ENCODE measurements at places on chromosomes 11 and 22.

- no peak for DNase-seq
These were observed 71.8 kb upstream of the ASPHD2 start for GRCh38 chr22:26357281-26357680.

- no peak for DNase-seq
These were observed 34.4 kb downstream of the C11orf96 start for GRCh38 chr11:43976863-43977262.

- DNase-seq = no peak
These were observed 28.7 kb downstream of the RPL3 start for GRCh38 chr22:39290724-39291161.

DNA sequence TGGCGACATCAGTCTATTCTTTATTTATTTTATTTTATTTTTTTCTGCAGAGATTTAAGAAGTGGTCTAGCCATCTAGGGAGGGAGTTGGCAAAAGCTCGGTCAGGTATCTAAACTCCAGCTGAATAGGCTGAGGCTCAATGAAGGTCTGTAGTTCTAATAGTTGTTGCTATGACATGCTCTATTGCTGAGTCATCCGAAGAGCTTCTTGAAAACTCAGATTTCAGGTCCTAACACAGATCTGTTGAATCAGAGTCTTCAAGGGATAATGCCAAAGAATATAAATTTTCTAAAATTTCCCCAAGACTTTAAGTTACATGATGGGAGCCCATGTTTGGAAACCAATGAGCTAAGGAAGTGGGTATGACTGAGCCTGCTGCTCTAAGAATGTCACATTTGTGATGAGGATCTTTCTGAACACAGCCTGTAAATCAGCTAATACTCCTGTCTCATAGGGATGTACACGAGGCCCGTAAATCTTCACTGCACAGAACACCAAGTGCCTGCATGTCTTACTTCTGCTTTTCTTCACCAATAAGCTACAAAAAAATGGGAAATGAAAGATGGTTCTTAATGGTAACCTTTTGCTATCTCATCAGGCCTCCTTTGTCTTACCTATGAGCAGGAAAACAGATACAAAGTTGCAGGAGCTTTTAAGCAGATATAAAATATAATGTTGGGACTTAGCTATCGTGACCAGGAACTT is 901.4 kb upstream of the API5 start:
- no peak for DNase-seq

DNA sequence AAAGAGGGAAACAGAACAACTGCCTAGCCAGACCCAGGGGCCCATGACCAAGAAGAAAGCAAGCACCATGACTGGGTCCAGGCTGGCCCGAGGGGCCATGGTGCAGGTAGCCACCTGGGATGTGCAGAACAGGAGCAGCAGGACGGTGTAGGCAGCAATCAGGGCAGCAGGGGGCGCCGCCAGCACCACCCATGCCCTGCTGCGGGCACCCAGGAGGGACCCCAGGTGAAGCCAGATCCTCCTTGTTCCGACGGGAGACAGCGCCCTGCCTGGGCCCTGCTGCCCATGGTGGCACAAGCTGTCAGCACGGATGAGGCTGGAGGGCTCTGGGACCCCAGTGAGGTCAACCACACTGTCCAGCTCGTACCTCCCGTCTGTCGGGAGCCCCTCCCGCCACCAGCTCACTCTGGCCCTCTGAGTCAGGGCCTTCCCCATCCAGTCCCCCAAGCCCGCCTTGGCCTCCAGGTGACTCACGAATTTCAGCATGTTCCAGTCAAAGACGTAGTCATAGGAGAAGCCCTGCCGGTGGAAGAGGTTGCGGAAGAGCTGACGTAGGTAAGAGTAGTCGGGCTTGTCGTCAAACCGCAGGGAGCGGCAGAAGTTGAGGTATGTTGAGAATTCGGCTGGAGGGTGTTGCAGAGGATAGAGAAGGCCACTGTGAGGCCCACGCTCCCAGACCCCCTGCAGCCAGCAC is 18.8 kb downstream of the CSNK1E start:
- DNase-seq = no peak

DNA sequence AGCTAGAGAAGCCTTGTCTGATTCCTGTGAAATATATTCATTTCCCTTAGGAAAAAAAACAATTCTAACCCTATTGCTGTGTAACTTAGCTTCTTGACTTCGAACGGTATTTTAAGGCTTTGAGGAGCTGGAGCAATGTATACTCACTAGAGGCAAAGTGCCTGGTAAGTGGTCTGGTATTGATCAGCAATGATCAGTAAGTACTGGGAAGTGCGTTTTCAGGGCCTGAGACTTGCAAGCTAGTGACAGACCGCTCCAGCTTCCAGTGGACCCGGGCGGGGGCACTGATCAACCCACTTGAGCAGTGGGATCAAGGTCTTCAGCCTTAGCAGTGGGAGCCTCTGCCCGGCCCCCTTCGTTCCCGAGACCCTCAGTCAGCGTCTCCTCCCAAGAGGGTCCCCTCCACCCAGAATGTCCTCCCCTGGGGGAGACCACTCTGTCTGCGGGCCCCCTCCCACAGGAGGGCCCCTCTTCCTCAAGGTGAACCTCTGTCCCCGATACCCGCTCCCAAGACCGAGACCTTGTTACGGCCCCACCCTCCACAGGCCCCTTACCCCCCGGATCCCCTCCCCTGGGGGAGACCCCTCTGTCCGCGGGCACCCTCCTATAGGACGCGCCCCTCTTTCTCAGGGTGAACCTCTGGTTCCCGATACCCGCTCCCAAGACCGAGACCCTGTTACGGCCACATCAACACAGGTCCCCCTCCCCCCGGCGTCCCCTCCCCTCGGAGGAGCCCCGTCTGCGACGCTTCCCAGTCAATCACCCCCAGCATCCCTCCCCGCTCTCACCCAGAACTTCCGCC is 452 bp upstream of the ATXN10 start:
- DNase-seq = no peak

DNA sequence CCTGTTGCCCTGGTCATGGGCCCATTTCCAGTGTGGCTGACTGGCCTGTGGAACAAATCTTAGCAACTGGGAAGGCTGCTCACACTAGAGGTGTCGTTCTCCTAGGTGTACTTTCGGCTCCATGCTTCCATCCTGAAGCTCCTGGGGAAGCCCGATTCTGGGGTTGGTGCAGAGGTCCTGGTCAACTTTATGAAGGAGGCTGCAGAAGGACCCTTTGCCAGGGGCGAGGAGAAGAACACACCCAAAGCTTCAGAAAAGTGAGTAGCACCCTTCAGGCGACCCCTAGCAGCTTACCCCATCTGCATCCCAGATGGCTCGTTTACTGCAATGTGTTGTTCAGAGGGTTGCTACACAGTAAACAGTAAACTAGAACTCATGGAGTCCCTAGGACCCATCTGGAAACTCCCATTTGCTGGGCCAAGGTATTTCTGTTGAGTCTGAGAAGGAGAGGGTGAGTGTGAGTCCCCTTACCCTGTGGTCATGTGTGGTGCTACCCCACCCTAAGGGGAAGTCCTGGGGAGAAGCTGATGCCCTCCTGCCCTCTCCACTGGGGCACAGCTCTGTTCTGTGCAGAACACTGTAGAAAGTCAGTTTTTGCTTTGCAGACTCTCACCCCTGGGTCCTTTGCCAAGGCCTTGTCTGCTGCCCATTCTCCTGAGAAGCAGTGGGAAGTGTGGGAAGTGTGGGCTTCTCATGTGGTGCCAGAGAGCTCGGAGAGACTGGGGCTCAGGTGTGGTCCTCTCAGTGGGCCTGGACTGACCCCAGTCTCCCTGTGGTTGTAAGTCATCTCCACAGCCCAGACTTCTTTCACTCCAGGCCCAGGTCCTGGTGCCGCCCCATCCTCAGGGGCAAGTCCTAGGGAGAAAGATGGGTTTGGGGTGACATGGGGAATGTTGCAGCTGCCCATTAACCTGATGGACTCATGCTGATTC is 85.0 kb downstream of the CABIN1 start:
- DNase-seq = no peak

DNA sequence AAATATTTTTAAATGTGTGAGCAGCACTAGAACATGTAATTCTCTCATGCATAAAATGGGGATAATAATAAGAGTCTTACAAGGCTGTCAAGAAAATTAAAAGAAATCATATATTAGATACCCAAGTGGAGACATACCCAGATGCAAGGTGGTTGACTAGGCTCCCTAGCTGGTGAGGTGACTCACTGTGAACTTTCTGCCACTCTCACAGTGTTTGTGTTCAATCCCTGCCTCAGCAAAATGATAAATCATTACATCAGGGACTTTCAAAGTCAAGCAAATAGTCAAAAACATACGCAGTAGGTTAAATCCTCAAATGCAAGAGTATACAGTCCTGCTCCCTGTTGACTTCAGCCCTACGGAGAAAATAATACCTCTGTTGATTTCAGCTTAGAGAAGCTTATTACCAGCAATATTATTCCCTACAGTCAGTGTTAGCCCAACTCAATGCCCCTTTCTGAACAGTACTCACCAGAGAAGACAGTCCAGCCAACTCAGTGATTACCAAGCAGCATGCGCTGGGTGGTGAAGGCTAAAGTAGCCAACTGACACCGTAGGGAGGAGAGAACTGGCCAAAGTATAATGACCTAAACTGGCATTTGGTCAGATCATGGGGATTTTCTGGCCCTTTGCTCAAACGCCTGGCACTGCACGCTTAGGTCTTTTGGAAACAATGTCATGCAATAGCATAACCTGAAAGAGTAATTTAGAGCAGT is 73.1 kb upstream of the BARX2 start:
- DNase-seq = no peak

GRCh38 chr22:36584666-36585065 is 55.7 kb upstream of the EIF3D start:
- no peak for DNase-seq

DNA sequence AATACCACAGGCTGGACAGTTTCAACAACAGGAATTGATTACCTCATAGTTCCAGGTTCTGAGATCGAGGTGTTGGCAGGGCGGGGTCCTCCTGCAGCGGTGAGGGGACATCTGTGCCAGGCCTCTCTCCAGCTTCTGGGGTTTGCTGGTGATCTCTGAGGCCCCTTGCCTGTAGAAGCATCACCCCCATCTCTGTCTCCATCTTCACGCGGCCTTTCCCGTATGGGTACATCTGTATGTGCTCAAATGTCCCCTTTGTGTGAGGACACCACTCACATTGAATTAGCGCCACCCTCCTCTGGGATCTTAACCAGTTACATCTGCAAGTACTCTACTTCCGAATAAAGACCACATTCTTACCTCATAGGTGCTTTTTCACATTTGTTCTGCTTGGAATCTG is 1029.9 kb downstream of the BRD1 start:
- no peak for DNase-seq

DNA sequence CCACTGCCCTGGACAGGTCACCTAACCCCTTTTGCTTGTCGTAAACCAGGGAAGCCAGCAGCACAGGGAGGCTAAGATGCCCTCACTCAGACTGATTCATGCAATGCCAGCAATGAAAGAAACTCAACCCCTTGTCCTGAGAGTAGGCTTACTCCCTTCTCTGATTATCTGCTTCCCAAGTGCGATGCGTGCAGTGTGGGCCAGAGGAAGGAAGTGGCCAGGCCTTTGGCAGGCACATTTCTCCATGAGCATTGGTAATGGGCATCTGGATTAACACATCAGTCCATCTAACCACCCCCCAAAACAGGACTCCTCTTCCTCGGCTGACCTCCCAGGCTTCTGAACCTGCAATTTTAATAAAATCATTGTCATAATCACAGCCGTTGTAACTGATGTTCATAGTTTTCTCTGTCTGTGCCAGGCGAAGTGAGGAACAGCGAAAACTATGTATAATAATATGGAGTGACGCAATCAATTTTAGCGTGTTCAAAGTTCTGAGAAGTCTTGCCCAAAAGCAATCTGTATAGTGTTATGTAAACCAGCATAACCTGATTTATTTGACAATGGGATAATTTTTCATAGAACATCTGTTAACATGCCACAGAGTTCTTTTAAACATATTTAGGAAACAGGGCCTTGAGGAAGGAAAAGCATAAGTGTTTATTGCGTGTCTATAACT is 33.9 kb downstream of the TST start:
- DNase-seq = no peak

DNA sequence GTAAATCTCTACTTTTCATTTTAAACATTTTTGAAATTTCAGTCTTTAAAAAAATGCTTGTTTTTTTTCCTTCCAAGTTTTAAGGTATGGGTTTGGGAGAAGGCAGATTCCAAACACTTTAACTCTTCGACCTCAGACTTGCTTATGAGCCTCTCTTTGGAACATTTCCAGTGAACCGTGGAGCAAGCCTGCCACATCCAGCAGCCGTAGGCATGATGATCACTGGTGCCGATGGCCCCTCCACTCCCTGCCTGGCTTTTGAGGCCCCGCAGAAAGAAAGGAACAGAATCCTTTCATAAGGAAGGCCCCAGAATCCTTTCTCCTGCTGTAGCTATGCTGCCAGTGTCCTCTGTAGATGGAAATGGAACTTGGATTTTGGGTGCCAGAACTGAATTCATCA is 50.7 kb downstream of the BMAL1 start:
- no peak for DNase-seq

DNA sequence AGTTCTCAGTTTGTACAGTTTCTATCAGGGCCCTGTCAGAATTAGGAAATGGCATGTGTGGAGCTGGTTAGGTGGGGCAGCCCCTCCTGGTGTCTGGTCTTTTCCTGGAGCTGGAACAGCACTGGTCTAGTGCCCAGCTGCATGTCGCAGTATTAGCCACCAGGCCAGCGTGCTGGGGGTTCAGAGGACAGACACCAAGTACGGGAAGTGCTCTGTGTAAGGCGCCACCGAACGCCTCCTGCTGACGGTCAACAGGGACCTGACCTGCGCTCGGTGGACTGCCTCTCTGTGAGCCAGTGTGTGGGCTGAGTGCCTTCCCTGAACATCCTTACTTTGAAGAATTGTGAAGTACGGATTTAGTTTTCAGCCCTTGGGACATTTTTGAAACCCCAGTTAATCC is 33.9 kb downstream of the AP2A2 start:
- DNase-seq = no peak

GRCh38 chr11:19605520-19606371 is 106.9 kb upstream of the NAV2 start:
- no peak for DNase-seq

DNA sequence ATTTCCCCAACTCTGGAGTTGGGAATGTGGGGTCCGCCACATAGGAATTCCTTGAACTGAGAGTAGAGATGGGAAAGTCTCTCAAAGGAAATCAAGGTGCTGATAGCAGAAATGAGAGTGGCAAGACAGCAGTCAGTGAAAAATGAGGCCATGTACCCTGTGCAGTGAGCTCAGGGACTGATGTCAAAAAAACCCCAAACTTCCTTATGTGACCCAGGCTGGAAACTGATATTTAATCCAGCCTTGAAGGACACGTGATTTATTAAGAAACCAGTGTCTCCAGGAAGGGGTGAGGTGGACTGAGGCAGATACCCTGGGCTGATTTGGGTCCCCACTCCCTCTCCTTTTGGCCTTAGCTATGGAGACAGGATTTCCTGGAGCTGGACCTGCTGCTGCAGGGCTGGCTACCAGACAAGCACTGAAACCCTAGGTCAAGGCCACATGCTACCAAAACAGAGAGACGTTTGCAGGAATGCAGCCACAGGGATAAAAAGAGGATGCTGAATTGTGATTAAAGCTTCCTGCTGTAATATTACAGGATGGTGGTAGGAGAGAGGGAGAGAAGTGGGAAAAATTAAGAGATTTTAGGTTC is 25.3 kb upstream of the FCHSD2 start:
- DNase-seq = no peak

GRCh38 chr11:96137373-96137772 is 205.6 kb downstream of the MAML2 start:
- peak; percentile 80 for DNase-seq

GRCh38 chr22:37994982-37995381 is 10.6 kb upstream of the SOX10 start:
- no peak for DNase-seq

GRCh38 chr11:126135235-126136176 is 72.8 kb upstream of the CDON start:
- DNase-seq = no peak
